ENCODE measurements at places on chromosomes 7 and 10.

DNA sequence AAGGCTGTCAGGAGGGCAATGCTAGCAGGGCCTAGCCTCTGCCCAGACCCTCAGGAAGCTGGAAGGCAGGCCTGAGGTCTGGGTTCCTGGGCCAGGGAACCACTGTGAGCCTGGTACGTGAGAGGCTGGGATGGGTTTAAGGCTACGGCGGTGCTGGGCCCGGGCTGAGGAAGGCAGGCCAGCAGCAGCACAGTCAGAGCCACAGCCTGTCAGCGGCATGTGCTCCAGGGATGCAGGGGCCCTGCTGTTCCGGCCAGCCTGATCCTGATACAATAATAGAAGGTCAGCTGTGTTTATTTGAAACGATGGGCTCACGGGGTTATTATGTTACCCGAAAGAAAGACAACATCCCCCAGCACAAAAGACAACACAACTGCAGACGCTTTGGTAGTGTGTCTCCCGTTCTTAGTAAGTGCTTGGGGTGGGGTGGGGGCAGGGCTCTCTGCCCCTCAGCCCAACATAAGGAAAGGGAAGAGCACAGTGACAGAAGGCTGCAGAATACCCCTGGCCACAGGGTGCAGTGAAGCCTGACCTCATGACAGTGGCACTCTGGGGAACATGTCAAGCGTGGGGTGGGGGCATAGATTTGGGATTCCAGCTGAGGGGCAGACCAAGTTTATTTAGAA lies 95.0 kb downstream of the COL13A1 start:
- H3K4me1 ChIP-seq = peaks cover 62% of the 10 kb centered on the region
- no peak overlapping the region for H3K27ac ChIP-seq
- H3K36me3 ChIP-seq = no peaks in the 10 kb centered on the region

GRCh38 chr7:28354601-28355402 lies 57.5 kb upstream of the CREB5 start:
- H3K4me1 ChIP-seq = no peaks in the 10 kb centered on the region
- no peak for DNase-seq
- no peaks in the 10 kb centered on the region for H3K36me3 ChIP-seq
- no peak overlapping the region for H3K27ac ChIP-seq
- no peak overlapping the region for H3K4me3 ChIP-seq

- no peaks in the 10 kb centered on the region for H3K27me3 ChIP-seq
- DNase-seq = no peak
- no peaks in the 10 kb centered on the region for H3K36me3 ChIP-seq
- no peaks in the 10 kb centered on the region for H3K4me1 ChIP-seq
- no peak overlapping the region for H3K27ac ChIP-seq
Measured at GRCh38 chr10:52617346-52617745, 155.2 kb downstream of the MBL2 start.

GRCh38 chr7:128814499-128814898 lies 15.7 kb upstream of the FLNC start:
- H3K36me3 ChIP-seq = no peaks in the 10 kb centered on the region
- no peak overlapping the region for H3K27ac ChIP-seq
- H3K4me1 ChIP-seq = no peaks in the 10 kb centered on the region
- no peak for DNase-seq
- no peak overlapping the region for H3K4me3 ChIP-seq

- no peak for DNase-seq
- no peak overlapping the region for H3K4me3 ChIP-seq
- H3K36me3 ChIP-seq = no peaks in the 10 kb centered on the region
- H3K4me1 ChIP-seq = no peaks in the 10 kb centered on the region
Measured at GRCh38 chr7:83701736-83702135, 52.8 kb upstream of the SEMA3E start.

DNA sequence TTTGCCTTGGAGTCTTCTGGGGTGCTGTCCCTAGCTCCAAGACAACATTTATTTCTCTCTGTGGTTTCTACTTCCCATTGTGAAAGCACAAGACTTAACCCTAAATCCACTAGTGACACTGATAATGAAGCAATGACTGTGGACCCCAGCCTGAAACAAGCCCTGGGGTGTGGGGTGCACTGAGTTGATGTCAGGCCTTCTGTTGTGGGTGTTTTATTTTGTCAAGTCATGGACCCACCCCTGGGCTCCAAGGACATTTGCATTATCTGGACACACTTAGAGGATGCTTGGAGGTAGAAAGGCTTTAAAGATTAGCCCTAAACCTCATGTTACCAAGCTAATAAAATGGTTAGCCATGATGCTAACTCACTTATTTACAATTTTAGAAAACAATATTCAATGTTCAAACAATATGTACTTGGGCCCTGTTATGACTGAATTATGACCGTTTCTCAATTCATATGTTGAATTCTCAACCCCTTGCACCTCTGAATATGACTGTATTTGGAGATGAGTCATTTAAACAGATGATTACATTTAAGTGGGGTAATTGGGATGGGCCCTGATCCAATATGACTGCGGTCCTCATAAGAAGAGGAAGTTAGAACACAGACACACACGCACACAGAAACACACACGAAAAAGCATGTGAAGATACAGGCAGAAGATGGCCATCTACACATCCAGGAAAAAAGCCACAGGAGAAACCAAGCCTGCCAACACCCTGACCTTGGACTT lies 137.2 kb upstream of the IGFBP3 start:
- no peak overlapping the region for H3K27ac ChIP-seq
- H3K4me3 ChIP-seq = no peak overlapping the region
- no peaks in the 10 kb centered on the region for H3K27me3 ChIP-seq
- no peaks in the 10 kb centered on the region for H3K4me1 ChIP-seq
- H3K36me3 ChIP-seq = no peaks in the 10 kb centered on the region

Data from thyroid gland (tissue), 4 donors.